ENCODE measurements at places on chromosomes 11 and 22.

GRCh38 chr11:86798988-86799387 lies 1.4 kb upstream of the PRSS23 start:
- DNase-seq, result no peak

DNA sequence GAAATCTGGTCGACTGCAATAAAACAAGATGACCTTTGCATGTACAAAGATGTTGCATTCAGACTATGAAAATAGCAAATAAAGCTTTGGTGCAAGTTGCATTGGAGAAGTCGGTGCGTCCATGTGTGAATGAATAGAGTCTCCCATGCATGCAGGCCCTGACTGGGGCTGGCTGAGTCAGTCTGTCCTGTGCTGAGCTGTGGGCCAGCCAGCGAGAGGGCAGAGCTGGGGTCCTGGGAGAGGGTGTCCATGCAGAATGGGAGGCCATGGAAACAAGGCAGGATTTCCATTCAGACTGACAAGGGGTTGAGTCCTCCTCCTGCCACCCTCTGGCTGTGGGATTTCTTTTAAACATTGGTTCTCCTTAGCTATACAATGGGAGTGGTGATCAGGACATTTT lies 2.3 kb upstream of the CRYBB3 start:
- DNase-seq, result no peak

DNA sequence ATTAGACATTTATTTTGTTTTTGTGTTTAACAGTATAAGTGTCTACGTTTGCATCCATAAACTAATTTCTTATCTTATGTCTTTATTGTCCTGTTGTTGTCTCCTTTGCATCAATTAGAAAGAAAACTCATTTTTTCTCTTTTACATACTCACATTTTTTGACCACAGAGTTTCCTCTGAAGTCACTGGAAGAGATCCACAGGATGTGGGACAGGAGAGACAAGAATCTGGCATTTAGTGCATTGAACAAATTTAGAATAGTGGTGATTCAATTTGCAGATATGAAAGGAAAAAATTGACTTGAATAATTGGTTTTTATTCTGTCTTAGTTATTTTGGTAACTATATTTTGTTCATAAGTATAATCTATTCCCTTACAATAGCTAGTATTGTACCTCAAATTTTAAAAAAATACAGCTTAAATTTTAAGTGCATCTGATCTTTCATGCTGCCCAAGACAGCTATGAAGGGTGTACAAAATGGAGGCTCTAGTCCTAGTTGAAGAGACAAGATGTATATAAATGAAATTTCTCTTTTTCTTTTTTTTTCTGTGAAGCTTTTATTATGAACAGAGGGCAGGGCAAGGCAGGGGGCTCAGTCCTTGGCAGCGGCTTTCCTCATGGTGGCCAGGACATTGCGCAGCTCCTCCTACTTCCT lies 24.4 kb downstream of the HORMAD2 start:
- no peak for DNase-seq

GRCh38 chr22:37715760-37716159 lies 18.9 kb downstream of the TRIOBP start:
- no peak for DNase-seq

GRCh38 chr11:15307619-15308024 lies 192.9 kb downstream of the INSC start:
- no peak for DNase-seq

DNA sequence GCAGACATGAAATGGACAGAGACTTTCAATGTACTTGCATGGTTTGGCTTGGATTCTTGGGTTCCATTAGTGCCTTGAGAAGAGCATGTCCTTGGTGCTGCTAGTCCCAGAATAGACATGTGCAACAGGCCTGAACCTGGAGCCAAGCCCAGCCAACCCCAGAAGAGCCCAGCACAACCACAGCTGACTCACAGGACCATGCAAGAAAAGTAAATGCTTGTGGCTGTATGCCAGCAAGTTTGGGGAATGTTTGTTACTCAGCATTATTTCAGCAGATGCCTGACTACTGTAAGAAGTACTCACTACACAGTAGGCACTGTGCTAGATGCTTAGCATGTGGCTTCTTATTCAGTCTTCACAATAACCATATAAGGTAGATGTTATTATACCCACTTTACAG lies 39.2 kb upstream of the HMGXB4 start:
- no peak for DNase-seq
